ENCODE measurements at places on chromosomes 4 and X. TPM values are rescaled to one million over a fixed set of nuclear protein-coding genes. Genes with fewer than 3 reads are reported as not detected.

The F11 gene
- total RNA-seq = 0.38 TPM

- no peak overlapping the region for H3K27ac ChIP-seq
- DNase-seq = no peak
- no peaks in the 10 kb centered on the region for H3K27me3 ChIP-seq
- no peak overlapping the region for H3K4me3 ChIP-seq
- no peaks in the 10 kb centered on the region for H3K4me1 ChIP-seq
Measured at GRCh38 chr4:144575181-144575580, 70.8 kb upstream of the HHIP start.

The HSD17B13 gene
- 0.60 TPM for total RNA-seq

The VEGFC gene
- total RNA-seq = not detected

DNA sequence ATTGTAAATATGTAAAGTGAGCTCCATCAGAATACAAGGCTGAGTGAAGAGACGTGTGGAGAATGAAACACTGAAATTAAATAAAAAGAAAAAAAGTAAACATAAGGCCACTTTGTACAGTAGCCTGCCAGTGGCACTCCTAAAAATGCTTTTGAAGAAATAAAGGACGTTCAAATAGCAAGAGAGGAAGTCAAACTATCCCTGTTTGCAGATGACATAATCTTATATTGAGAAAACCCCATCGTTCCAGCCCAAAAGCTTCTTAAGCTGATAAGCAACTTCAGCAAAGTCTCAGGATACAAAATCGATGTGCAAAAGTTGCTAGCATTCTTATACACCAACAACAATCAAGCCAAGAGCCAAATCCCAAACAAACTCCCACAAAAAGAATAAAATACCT, 24.2 kb downstream of the RASSF6 start:
- no peaks in the 10 kb centered on the region for H3K4me1 ChIP-seq
- no peaks in the 10 kb centered on the region for H3K27me3 ChIP-seq
- DNase-seq = no peak
- H3K27ac ChIP-seq = no peak overlapping the region
